ENCODE measurements at places on chromosomes 12 and 14.

GRCh38 chr12:106903241-106903945 lies 52.3 kb upstream of the TMEM263 start:
- DNase-seq = peak; percentile 79

GRCh38 chr14:52992236-52992870 lies 41.5 kb upstream of the FERMT2 start:
- DNase-seq = no peak

DNA sequence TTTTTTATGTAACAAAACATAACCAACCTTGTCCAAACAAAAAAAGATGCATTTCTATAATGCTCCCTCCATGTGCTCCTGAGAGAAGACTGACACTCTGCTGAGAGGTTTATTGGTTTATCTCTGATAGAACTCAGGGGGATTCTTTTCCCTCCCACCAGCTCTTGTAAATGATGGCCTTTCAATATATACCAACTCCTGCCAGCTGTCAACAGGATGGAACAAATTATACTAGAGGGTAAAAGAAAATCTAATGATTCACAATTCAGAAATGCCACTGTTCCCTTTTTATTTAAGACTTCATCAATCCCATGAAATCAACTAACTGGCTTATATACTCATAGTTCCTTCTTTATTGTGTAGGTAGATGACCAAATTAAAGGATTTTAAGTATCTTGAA lies 25.4 kb downstream of the PSMC1 start:
- DNase-seq = no peak

GRCh38 chr14:68476212-68477109 lies 316.4 kb downstream of the ZFP36L1 start:
- no peak for DNase-seq

DNA sequence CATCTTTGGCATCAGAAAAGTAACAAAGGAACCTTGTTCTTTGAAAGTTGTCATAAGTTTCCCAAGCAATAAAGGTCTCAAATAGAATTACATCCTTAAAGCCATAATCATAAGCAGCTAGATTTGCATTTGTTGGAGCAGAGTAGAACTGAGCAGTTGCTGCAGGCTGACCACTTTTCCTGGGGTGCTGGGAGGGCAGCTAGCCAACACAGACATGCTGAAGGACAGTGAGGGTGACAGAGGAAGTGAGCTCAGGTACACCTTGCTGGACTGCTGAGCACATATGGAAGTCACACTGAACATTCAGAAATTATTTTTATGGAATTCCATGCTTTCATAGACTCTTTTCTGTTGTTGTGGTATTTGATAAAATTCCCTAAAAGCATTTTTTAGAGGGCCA lies 66.2 kb downstream of the MARK3 start:
- no peak for DNase-seq

DNA sequence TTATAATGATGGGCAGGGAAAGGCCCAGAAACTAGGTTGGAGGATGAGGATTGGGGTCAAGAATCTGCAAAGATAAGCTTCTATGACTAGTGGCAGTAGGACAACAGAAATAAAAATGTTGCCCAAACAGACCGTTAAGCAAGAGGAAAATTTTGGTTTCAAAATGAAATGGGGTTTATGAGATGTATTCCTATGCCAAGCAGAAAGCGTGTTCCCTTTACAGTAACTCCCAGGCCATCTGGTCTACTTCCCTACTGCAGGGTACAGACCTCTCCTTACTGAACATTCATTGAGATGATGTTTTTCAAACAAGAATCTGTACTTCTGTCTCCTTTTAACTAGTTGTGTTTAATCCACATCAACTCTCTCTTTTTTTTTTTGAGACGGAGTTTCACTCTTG lies 20.4 kb upstream of the TMEM229B start:
- no peak for DNase-seq

Measured in activated naive CD4-positive, alpha-beta T cell treated with anti-CD3 and anti-CD28 coated beads, Interleukin-2, amount 50 U/mL, for 16 hours (primary cell).